Panc1 (cell line): ENCODE measurements at places on chromosomes 12 and 14. TPM values are rescaled to one million over a fixed set of nuclear protein-coding genes. Genes with fewer than 3 reads are reported as not detected.

DNA sequence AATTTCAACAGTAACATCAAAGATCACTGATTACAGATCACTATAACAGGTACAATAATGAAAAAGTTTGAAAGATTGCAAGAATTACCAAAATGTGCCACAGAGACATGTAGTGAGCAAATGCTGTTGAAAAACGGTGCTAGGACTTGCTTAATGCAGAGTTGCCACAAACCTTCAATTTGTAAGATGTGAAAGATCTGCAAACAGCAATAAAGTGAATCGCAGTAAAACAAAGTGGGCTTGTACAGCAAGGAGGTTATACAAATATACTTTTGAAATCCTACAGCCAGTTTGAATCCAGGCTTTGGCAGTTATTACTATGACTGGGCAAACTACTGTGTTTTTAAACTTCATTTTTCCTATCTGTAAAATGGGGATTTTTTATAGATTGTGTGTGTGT lies 1.0 kb upstream of the PLEKHA5 start:
- no peak for DNase-seq
- H3K27me3 ChIP-seq: no peaks in the 10 kb centered on the region
- H3K27ac ChIP-seq: no peak overlapping the region
- peaks cover 6% of the 10 kb centered on the region; the same call in 1 of the 2 replicates for H3K4me1 ChIP-seq

DNA sequence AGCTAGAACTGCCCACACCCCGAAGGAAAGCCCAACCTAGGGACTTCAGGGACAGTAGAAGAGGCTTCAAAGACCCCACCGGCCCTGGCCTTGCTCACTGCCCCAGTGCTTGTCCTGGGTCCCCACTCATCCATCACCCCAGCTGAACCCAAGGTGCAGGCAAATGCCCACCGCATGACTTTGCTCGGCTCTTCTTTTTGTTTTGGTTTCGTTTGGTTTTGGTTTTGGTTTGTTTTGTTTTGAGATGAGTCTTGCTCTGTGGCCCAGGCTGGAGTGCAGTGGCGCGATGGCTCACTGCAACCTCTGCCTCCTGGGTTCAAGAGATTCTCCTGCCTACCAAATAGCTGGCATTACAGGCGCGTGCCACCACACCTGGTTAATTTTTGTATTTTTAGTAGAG lies 9.0 kb downstream of the CCDC85C start:
- peaks cover 87% of the 10 kb centered on the region for H3K4me1 ChIP-seq
- H3K36me3 ChIP-seq: no peaks in the 10 kb centered on the region
- H3K27ac ChIP-seq: peak overlapping the region; percentile 54
- no peak for DNase-seq
- H3K27me3 ChIP-seq: no peaks in the 10 kb centered on the region
- no peak overlapping the region for H3K4me3 ChIP-seq

DNA sequence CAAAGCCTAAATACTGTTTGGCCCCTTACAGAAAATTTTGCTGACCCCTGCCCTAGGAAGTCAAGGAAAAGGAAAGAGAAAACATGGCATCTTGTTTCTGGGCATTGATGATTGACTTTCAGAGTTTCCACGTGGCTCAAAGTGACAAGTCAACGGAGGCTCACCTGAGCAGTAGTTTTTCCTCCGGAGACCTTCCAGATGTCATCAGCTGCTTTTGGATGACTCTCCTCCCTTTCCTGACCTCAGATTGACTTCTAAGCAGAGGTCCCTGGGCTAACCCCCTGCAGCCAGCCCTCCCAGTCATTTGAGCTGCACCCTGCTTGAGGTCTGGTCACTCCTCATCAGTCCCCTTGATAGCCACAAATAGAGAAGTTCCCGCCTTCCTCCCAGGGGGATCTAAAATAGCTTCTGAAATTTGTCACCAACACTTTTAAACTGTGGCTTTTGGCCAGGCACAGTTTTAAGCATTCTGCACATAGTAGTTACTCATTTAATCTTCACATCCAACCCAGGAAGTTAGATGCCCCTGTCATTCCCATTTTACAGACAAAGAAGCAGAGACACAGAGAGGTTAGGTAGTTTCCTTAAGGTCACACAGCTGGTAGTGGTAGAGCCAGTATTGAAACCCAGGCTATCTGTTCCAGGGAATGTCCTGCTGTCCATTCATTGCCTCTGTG lies 143.4 kb downstream of the CHST11 start:
- H3K27ac ChIP-seq: no peak overlapping the region
- H3K27me3 ChIP-seq: no peaks in the 10 kb centered on the region
- DNase-seq: no peak
- H3K4me1 ChIP-seq: peaks cover 13% of the 10 kb centered on the region
- H3K4me3 ChIP-seq: no peak overlapping the region
- H3K36me3 ChIP-seq: no peaks in the 10 kb centered on the region

The SELPLG gene
- total RNA-seq: 0.41 TPM
